ENCODE measurements at places on chromosomes 4 and X. TPM values are rescaled to one million over a fixed set of nuclear protein-coding genes. Genes with fewer than 3 reads are reported as not detected.

DGAT2L6 gene
- total RNA-seq = not detected

GRCh38 chr4:67744561-67745283, 9.5 kb downstream of the GNRHR start:
- H3K27ac ChIP-seq = no peak overlapping the region
- no peak for DNase-seq
- no peaks in the 10 kb centered on the region for H3K27me3 ChIP-seq
- no peaks in the 10 kb centered on the region for H3K36me3 ChIP-seq
- H3K4me3 ChIP-seq = no peak overlapping the region
- H3K4me1 ChIP-seq = peaks cover 16% of the 10 kb centered on the region

DNA sequence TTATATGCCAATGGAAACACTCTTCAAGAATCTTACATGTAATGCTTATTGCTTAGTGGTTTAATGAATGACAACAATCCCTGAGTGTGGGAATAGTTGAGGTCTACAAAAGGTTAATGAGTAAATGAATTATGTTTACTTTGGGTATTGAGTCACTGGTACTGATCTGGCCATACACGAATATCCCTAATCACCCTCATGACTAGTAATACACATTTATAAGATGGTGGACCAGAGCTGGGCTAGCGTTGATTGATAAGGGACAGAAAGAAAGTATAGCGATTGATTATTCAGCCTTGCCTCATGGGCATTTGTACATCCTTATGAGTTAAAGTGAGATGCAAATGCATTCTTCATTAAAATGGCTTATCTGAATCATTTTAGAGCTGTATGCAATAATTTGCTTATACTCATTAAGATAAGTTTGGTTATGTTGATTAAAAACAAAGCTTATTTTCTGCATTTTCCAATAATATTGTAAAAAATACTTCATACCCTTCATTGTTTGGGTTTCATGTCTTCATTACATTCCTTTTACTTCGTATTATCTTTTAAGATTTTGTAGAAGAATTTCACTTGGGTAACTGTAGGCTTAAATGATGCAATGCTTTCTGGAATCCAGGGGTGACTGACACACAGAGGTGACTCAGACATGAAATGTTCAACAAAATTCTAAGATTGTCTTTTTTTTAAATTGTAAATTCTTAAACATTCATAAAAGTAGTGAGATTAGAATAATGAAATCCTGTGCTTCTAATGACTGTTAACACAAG, 47.4 kb downstream of the FGF2 start:
- DNase-seq = no peak
- peaks cover 58% of the 10 kb centered on the region for H3K27me3 ChIP-seq

DNA sequence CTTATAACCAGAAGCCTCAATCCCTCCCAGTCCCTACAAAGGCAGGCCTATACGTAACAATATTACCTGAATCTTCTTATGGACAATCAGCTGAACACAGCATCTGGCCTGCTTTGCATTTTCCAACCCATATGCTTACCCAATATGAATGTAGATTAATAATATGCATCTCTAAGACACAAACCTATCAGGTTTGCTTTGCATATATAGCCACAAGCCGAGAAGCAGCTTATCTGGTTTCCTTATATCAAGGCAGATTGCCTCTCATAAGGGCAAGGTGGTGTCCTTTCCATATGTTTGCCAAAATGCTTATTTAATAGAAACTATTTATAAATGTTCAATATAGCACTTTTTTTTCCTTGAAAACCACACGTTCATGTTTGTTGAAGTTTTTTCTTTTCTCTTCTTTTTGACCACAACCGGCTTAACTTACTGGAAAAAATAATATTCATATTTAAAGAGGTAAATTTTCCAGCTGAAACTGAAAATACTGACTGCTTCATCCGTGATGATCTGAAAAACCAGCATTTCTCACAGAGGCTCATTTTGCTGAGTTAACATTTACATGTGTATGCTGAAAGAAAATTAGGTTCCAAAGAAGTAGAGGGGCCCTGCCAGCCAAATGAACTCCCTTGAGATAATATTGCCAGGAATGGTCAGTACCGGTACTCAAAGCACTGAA, 3.8 kb downstream of the IL21 start:
- no peak for DNase-seq
- peak overlapping the region; percentile 84 for H3K4me3 ChIP-seq
- H3K27ac ChIP-seq = peak overlapping the region; percentile 61
- peaks cover 4% of the 10 kb centered on the region for H3K36me3 ChIP-seq
- no peaks in the 10 kb centered on the region for H3K27me3 ChIP-seq
- peaks cover 61% of the 10 kb centered on the region for H3K4me1 ChIP-seq

DNA sequence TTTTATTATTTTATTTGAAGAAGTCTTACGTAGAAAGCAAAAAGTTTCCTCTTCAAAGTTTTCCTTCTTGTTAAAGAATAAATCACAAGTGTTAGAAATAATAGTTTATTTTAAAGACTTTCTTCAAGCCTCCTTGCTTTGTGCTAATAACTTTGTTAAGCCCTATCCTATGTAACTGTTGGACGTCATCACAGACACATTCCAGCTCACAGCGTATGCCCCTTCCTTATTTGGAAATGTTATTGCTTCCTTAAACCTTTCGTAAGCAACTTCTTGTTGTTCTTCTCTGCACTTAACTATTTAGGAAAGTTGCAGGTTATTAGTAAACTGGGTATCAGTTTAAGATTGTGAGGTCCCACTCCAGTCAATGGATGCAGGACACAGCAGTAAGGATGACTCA, 7.6 kb upstream of the SRD5A3 start:
- no peaks in the 10 kb centered on the region for H3K27me3 ChIP-seq
- H3K4me1 ChIP-seq = peaks cover 21% of the 10 kb centered on the region
- no peak for DNase-seq
- H3K27ac ChIP-seq = no peak overlapping the region
- H3K36me3 ChIP-seq = no peaks in the 10 kb centered on the region
- no peak overlapping the region for H3K4me3 ChIP-seq

GIMD1 gene
- not detected for total RNA-seq
